ENCODE measurements at places on chromosomes 4 and X. TPM values are rescaled to one million over a fixed set of nuclear protein-coding genes. Genes with fewer than 3 reads are reported as not detected.

DNA sequence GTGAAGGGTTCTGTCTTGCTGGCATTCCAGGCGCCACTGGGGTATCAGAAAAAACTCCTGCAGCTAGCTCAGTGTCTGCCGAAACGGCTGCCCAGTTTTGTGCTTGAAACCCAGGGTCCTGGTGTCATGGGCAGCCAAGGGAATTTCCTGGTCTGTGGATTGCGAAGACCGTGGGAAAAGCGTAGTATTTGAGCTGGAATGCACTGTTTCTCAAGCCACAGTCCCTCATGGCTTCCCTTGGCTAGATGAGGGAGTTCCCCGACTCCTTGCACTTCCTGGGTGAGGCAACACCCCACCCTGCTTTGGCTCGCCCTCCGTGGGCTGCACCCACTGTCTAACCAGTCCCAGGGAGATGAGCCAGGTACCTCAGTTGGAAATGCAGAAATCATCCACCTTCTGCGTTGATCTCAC is 40.1 kb downstream of the NOP14 start:
- no peak overlapping the region for H3K4me3 ChIP-seq
- peaks cover 54% of the 10 kb centered on the region for H3K36me3 ChIP-seq
- DNase-seq = no peak
- H3K27me3 ChIP-seq = no peaks in the 10 kb centered on the region
- H3K4me1 ChIP-seq = peaks cover 41% of the 10 kb centered on the region

DNA sequence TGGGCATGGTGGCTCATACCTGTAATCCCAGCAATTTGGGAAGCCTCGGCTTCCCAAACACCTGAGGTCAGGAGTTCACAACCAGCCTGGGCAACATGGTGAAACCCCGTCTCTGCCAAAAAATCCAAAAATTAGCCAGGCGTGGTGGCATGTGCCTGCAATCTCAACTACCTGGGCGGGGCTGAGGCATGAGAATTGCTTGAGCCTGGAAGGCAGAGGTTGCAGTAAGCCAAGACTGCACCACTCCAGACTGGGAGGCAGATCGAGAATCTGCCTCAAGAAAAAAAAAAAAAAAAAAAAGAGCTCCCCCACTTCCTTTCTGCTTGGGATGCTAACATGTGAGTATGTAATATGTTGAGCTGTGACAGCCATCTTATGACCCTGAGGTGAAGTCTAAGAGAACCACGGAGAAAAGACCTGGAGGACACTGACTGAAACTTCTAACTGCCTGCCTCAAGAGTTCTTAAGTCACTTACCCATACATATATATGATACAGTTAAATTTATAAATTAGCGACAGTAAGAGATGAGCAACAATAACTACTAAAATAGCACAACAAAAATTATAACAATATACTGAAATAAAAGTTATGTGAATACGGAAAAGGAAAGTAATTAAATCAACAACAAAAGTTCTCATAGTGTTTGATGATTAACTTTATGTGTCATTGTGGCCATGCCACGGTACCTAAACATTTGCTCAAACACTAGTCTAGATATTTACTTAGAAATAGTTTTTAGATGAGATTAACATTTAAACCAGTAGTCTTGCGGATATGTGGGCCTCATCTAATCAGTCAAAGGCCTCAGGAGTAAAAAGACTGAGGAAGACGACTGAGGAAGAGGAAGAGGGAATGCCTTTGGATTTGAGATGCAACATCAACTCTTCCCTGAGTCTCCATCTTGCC is 178.3 kb downstream of the OPHN1 start:
- no peaks in the 10 kb centered on the region for H3K4me1 ChIP-seq
- no peak for DNase-seq
- H3K27me3 ChIP-seq = peaks cover 2% of the 10 kb centered on the region
- H3K4me3 ChIP-seq = no peak overlapping the region
- no peak overlapping the region for H3K27ac ChIP-seq

FAAH2 gene
- total RNA-seq = 4.9 TPM

- no peaks in the 10 kb centered on the region for H3K27me3 ChIP-seq
- no peaks in the 10 kb centered on the region for H3K36me3 ChIP-seq
- H3K4me3 ChIP-seq = no peak overlapping the region
Measured at GRCh38 chr4:146335763-146336409, 121.5 kb downstream of the REELD1 start.

GRCh38 chr4:152357206-152357605 is 178.7 kb downstream of the FBXW7 start:
- no peak overlapping the region for H3K4me3 ChIP-seq
- H3K27ac ChIP-seq = no peak overlapping the region
- H3K4me1 ChIP-seq = peaks cover 25% of the 10 kb centered on the region

DNA sequence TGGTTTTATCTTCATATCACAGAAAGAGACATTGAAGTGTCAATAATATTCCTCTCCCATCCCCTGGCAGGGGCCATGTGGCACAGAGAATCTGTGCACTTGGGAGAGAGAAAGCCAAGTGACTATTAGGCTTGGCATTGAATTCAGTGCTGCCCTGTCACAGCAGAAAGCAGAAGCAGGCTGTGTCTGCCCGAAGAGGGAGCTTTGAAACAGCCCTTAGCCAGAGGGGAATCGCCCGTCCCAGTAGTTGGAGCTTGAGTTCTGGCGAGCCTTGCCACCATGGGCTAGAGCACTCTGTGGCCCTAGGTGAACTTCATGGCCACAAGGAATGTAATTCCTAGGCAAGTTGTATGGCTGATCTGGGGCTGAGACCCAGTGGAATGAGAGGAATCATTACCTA is 282.5 kb upstream of the PCDH10 start:
- H3K4me3 ChIP-seq = no peak overlapping the region
- no peaks in the 10 kb centered on the region for H3K27me3 ChIP-seq
- no peaks in the 10 kb centered on the region for H3K4me1 ChIP-seq
- DNase-seq = no peak
- no peaks in the 10 kb centered on the region for H3K36me3 ChIP-seq

DNA sequence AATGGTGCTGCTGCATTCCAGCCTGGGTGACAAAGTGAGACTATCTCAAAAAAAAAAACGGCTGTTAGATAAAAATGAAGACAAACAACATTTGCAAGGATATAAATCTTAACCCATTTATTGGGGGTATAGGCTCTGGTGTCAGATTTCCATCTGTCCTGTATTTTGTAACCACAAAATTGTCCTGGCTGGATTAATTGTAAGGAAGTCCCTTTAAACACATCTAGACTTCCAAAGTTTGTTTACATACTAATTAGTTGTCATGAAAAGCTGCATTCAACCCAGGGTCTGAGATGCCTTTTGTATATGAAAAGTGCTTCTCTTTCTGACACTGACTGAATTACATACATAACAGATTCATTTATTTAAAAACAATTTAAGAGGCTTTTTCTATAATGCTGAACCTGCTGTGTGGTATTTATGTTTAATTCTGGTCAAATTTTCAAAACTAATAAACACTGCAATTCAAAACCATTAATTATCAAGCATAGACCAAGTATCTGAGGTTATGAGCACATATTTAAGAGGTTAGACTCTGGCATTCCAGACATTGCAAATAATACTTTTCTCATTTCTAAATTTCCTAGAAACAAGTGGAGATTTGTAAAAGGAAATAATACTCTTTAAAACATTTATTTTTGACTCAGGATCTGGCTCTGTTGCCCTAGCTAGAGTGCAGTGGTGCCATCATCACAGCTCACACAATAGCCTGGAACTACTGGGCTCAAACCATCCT is 17.5 kb upstream of the UGDH start:
- H3K27me3 ChIP-seq = no peaks in the 10 kb centered on the region
- no peak overlapping the region for H3K4me3 ChIP-seq
- H3K4me1 ChIP-seq = no peaks in the 10 kb centered on the region
- DNase-seq = no peak
- H3K36me3 ChIP-seq = no peaks in the 10 kb centered on the region
- H3K27ac ChIP-seq = no peak overlapping the region

KCNIP4 gene
- not detected for total RNA-seq

MAGEB2 gene
- not detected for total RNA-seq

DNA sequence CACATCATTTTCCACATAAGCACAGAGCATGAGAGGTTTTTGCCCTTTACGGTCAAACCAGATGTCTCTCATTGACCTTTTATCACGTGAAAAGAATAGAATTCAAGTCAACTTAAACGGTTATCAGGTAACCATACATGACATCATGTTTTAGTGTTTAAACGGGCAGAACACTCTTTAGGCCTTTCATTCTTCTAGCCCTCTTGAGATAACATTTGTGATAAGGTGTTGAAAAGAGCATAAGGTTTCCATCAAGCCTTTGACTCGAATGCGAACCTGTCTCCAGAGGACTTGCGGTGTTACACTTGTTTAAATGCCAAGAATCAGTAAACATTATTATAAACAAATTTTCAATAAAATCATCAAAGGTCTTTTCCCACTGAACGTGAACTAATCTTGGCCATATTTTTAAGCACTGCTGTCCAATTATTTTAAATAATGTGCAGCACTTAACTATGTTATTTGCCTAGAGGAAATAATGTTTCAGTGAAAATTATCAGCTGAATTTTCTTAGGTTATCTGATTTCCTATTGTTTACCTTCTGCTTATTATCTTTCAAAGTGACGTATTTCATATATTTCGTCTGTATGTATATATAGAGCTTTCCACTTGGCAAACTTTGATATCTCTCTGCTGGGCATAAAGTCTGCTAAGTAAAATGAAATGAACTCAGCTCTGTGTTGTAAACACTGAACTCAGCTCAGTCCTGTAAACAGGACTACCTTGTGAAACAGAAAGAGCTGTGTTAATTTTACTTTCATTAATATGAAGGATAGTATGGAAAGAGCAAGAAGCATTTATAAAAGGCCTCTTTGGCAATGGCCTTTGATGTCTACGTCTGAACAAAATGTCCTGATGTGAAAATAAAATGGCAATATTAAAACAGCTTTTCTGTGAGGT is 33.3 kb downstream of the TENM3 start:
- no peak overlapping the region for H3K27ac ChIP-seq
- H3K36me3 ChIP-seq = no peaks in the 10 kb centered on the region
- H3K4me3 ChIP-seq = no peak overlapping the region

DNA sequence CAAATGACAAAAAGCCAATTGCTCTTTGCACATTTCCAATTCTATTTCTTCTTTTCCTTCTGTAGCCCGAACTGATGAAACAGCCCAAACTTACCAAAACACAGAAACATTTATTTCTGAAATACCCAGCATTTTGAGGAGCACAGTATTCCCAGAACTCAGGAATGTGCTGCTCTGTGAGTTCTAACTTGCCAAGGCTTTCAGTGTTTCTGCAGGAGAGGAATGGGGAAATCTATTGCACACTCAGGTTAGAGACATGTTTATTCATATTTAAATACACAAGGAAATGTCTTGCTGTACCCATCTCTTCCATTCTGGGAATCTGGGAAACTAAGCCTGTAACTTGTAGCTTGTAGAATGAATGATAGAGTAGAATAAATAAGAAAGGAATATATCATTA is 10.7 kb downstream of the TMPRSS11D start:
- DNase-seq = no peak
- peaks cover 2% of the 10 kb centered on the region for H3K27me3 ChIP-seq
- H3K4me3 ChIP-seq = no peak overlapping the region
- H3K36me3 ChIP-seq = no peaks in the 10 kb centered on the region
- no peaks in the 10 kb centered on the region for H3K4me1 ChIP-seq
- no peak overlapping the region for H3K27ac ChIP-seq

DNA sequence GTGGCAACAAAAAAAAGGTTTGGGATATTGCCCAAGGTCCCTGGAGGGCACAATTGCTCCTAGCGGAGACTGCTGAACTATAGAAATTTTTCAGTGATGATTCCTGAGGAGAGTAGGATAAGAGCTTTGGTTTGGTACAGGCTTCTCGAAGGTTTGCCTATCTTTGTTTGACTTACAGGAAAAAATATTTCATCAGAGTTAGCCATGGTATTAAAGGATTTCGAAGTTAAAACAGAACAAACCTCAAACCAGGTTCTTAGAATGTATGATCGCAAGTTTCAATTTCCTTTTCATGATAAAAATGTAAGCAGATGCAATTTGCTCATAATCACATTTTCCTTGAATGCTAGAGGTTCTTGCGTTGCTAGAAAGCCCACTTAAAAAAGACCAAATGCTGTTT is 1.7 kb downstream of the EGFL6 start:
- H3K4me3 ChIP-seq = no peak overlapping the region
- H3K27me3 ChIP-seq = peaks cover 30% of the 10 kb centered on the region
- H3K4me1 ChIP-seq = peaks cover 11% of the 10 kb centered on the region
- no peak overlapping the region for H3K27ac ChIP-seq

PAGE4 gene
- not detected for total RNA-seq

NXF2 gene
- not detected for total RNA-seq

Measured in activated CD4-positive, alpha-beta T cell treated with anti-CD3 and anti-CD28 coated beads for 36 hours (primary cell).